Stimulated activated CD4-positive, alpha-beta T cell treated with anti-CD3 and anti-CD28 coated beads, Interleukin-12 subunit alpha, Interleukin-12 subunit beta, amount 100 ng/mL, for 4 hours (primary cell): ENCODE measurements at places on chromosomes 1 and 21.

GRCh38 chr21:29443411-29444010 lies 144.8 kb downstream of the BACH1 start:
- no peak for DNase-seq

DNA sequence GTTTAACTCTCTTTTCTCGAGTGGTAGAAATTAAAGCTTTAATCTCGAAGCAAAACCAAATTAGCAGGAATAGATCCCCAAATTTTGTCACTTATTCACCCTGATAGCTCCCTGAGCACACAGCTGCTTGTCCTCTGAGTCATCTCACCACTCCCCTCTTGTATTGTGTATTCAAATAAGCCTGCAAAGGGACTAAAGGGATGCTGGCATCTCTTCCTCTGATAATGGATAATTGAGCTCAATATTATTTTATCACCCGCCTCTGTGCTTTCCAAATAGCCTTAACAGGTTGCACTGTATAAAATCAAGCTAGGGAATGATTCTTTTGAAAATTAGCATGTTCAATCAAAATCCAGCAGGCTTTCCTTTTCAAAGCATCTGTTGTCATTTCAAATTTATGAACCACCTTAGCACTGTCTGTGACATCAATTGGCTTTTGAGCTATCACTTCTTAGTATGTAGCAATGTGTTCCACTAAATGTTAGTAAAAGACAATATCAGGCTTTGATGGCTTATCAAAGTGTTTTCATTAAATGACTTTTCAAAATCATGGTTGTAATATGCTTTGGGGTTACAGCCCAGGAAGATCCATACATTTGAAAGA lies 561.6 kb downstream of the PLA2G4A start:
- DNase-seq: no peak

- no peak for DNase-seq
Measured at GRCh38 chr1:58340185-58340584, 206.3 kb downstream of the OMA1 start.

- DNase-seq: no peak
Measured at GRCh38 chr1:38558500-38559445, 300.8 kb downstream of the RRAGC start.

DNA sequence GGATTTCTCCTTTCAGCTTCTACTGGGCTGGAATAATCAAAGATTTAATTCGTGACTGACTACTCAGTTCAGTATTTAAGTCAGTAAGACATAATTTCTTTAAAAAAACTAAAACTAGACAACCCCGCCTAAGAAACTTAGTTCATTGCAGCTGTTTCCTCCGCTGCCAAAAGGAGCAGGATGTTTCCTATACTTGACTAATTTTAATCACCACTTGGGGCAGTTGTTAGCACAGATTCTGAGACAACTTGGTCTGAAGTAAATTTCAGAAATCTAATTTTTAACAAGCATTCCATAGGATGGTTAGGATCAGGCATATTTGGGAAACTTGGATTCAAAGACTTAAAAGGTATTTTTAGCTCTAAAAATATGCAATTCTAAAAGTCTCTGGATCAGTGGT lies 34.0 kb downstream of the EPRS1 start:
- DNase-seq: no peak

- peak; percentile 45 for DNase-seq
Measured at GRCh38 chr1:6785728-6786505, 663 bp downstream of the CAMTA1 start.

- DNase-seq: peak; percentile 75
Measured at GRCh38 chr1:156813750-156814570, 2.7 kb downstream of the SH2D2A start.

GRCh38 chr1:5757187-5757805 lies 234.9 kb downstream of the NPHP4 start:
- no peak for DNase-seq

GRCh38 chr21:32337206-32337605 lies 38.6 kb downstream of the MRAP start:
- no peak for DNase-seq

GRCh38 chr1:42469727-42470126 lies 6.6 kb downstream of the CCDC30 start:
- DNase-seq: no peak

DNA sequence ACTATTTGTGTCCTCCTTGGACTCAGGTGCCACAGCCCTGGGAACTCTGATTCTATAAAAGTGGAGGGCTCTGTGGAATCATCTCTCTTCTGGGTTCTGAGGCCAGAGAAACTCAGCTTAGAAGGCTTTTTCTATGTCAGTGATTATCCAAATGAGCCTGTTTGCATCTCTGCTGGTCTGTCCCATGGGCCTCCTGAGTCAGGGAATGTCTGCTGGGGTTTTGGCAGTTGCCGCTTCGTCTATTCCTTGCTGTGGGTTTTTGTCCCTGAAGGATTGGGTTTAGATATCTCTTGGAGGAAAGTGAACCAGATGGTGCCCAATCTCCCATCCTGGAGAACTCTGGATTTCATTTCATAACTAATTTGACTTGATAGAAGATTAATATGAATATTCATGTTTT lies 297.6 kb downstream of the HHAT start:
- DNase-seq: no peak

GRCh38 chr21:34046917-34047316 lies 26.5 kb upstream of the MRPS6 start:
- no peak for DNase-seq
